Activated naive CD8-positive, alpha-beta T cell treated with anti-CD3 and anti-CD28 coated beads for 36 hours (primary cell): ENCODE measurements at places on chromosomes 1 and 21.

GRCh38 chr1:95278173-95279006, 44.4 kb downstream of the RWDD3 start:
- no peak overlapping the region for H3K4me3 ChIP-seq
- no peaks in the 10 kb centered on the region for H3K4me1 ChIP-seq
- H3K27me3 ChIP-seq, result peaks cover 9% of the 10 kb centered on the region
- H3K36me3 ChIP-seq, result no peaks in the 10 kb centered on the region

DNA sequence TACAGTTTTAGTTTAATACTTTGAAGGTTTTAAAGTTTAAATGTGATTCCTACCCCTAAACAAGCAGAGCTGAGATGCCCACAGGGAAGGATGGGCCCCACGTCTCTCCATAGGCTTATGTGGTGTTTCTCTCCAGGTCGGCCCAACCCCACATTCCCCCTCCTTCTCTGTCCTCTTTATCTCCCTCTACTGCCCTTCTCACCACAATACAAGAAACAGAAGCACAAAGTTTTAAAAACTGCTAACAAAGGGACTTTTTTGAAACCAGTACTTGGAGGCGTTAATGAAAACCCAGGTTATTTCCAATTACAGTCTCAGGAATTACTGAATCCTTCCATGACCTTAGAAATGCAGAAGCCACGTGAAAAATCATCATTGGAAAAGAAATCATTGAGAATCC, 324.0 kb downstream of the NTNG1 start:
- DNase-seq, result no peak
- H3K4me3 ChIP-seq, result no peak overlapping the region
- no peaks in the 10 kb centered on the region for H3K36me3 ChIP-seq
- no peak overlapping the region for H3K27ac ChIP-seq
- no peaks in the 10 kb centered on the region for H3K4me1 ChIP-seq

DNA sequence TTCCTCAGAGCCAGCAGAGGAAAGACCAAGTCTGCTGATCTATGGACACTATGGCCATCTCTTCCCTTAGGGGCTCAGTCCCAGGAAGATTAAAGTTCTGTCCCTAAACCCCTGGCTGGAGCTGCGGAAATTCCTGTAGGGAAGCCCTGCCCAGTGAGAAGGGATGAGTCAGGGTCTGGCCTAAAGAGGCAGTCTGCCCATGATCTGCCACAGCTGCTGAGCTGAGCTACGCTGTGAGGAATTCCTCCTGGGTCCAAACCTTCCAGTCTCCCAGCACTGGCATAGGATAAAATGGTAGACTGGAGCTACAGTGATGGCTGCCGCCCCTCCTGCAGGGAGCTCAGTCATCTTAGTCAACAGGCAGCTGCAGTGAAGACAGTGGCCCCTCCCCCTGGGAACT, 213.7 kb downstream of the BRINP2 start:
- no peak for DNase-seq
- H3K36me3 ChIP-seq, result no peaks in the 10 kb centered on the region

DNA sequence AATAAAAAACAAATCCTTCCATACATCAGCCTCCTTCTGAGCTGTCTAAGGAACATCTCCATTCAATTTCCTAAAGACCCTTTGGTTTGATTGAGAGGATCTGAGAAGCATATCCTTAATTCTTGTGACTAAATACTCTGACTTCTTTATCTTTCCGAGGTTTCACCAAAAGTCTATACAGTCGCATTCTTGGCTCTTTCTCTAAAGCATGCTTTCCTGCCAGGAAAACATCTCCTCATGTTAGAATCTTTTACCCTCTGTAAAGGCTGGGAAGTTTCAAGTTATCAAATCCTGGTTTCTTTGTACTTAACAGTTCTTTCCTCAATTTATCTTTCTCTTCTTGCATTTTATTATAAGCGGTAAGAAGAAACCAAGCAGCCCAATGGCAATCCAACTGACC, 630.4 kb downstream of the PTPRC start:
- DNase-seq, result no peak
- no peaks in the 10 kb centered on the region for H3K27me3 ChIP-seq
- H3K4me1 ChIP-seq, result peaks cover 14% of the 10 kb centered on the region

- H3K36me3 ChIP-seq, result no peaks in the 10 kb centered on the region
- H3K27me3 ChIP-seq, result no peaks in the 10 kb centered on the region
- no peak overlapping the region for H3K27ac ChIP-seq
- H3K4me1 ChIP-seq, result no peaks in the 10 kb centered on the region
These were observed 115.1 kb upstream of the CHODL start for GRCh38 chr21:18129526-18129925.

DNA sequence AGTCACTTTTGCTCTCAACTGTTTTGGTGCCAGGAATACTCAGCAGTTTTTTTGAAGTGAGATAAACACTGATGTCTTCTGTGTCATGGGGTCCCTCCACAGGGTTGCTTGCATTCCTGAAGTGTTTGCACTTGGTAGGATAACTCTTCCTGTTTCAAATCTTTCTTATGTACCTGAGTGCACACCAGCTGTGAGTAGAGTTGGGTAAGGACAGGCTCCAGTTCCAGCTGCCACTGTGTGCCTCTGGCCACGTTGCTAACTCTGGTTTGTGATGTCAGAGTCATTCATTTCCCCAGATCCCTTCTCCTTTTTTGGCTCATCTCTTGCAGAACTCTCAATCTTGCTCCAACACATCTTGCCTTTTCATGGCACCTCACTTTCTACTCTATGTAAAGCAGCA, 356.3 kb upstream of the B3GALT2 start:
- H3K4me3 ChIP-seq, result no peak overlapping the region
- H3K27me3 ChIP-seq, result no peaks in the 10 kb centered on the region
- no peak overlapping the region for H3K27ac ChIP-seq
- peaks cover 35% of the 10 kb centered on the region for H3K4me1 ChIP-seq

DNA sequence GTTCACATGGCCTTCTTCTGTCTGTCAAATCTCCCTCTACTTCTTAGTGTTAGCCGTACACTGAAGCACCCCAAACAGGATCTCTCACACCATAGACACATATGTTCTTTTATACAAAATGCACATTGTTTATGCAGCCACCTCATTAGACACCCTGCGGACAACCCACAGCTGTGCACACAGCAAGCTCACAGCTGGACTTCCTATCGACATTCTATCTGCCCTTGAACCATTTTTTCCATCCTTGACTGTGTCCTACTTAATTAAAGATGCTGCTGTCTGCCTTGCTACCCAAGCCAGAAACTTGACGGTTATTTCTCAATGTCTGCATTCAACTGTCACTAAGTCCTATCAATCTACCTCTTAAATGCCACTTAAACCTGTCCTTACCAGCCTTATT, 3.2 kb upstream of the ZBTB21 start:
- H3K4me1 ChIP-seq, result peaks cover 5% of the 10 kb centered on the region
- peaks cover 5% of the 10 kb centered on the region for H3K27me3 ChIP-seq
- no peak for DNase-seq
- no peak overlapping the region for H3K27ac ChIP-seq
- H3K36me3 ChIP-seq, result peaks cover 7% of the 10 kb centered on the region

DNA sequence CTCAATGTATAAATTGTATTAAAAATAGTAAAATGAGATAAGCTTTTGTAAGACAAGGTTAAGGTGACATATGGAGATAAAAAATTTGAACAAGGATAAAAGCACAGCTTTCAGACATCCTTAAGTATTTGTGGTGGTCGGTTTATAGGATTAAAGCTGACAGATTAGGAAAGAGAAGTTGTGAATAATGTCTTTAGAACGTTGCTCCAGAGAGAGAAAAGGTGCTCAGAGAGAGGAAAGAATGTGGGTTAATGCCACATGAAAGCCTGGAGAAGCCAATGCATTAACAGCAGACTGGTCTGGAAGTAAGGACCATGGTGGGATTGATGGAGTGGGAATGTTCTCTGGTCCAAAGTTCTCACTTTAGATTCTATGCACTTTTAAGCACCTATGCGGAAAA, 44.8 kb downstream of the ATP6V1G3 start:
- H3K27ac ChIP-seq, result no peak overlapping the region
- H3K27me3 ChIP-seq, result no peaks in the 10 kb centered on the region
- peaks cover 13% of the 10 kb centered on the region for H3K4me1 ChIP-seq
- no peak for DNase-seq
- no peak overlapping the region for H3K4me3 ChIP-seq

GRCh38 chr1:235259133-235259778, 68.7 kb downstream of the ARID4B start:
- no peaks in the 10 kb centered on the region for H3K27me3 ChIP-seq
- H3K36me3 ChIP-seq, result peaks cover 11% of the 10 kb centered on the region
- H3K4me1 ChIP-seq, result peaks cover 43% of the 10 kb centered on the region
- peak overlapping the region; percentile 51 for H3K27ac ChIP-seq
- H3K4me3 ChIP-seq, result no peak overlapping the region
- DNase-seq, result no peak

GRCh38 chr1:22767852-22768251, 57.2 kb downstream of the EPHB2 start:
- H3K36me3 ChIP-seq, result no peaks in the 10 kb centered on the region
- H3K4me3 ChIP-seq, result no peak overlapping the region
- no peak overlapping the region for H3K27ac ChIP-seq
- H3K4me1 ChIP-seq, result no peaks in the 10 kb centered on the region
- no peaks in the 10 kb centered on the region for H3K27me3 ChIP-seq
- DNase-seq, result no peak

GRCh38 chr1:193402037-193402436, 215.6 kb upstream of the B3GALT2 start:
- no peak overlapping the region for H3K27ac ChIP-seq
- peaks cover 7% of the 10 kb centered on the region for H3K4me1 ChIP-seq
- no peak for DNase-seq

DNA sequence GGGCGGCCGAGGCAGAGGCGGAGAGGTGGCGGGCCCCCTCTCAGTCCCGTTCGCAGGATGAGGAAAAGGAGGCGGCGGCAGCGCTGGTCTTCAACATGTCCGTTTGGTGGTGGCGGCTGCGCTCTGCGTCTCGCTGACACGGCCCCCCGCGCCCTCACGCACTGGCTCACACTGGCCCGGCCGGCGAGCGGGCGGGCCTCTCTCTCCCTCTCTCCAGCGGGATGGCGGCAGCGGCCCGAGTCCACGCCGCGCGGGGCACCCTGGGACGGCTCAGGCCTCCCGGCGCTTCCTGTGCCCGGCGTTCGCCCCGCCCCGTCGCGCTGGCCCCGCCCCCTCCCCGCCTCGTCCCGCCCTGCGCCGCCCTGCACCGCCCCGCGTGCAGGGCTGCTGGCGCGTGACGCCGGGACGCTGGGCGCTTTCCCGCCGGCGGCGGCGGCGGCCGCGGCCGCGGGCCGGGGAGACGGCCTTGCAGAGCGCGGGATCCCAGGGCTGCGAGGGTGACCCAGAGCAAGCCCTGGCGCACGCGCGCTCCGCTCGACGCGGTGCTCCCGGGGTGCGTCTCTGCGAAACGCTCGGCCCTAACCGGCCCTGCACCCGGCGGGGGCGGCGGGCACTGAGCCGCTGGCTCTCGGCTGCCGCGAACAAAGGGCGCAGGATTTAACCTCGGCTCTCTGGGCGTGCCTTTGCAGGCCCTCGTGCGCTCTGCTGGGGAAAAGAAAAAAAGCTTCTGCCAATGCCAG, at the start of gene SCAF4:
Gene SCAF4, minus strand, starts transcription at position 262 of the 740 bp plus-strand sequence. CDS start 426 bp downstream, outside the sequence.
- H3K4me1 ChIP-seq, result peaks cover 7% of the 10 kb centered on the region
- peaks cover 14% of the 10 kb centered on the region for H3K36me3 ChIP-seq
- H3K27me3 ChIP-seq, result no peaks in the 10 kb centered on the region
- DNase-seq, result peak; percentile 83
- peak within 1 kb of the TSS; percentile 79 for H3K4me3 ChIP-seq

DNA sequence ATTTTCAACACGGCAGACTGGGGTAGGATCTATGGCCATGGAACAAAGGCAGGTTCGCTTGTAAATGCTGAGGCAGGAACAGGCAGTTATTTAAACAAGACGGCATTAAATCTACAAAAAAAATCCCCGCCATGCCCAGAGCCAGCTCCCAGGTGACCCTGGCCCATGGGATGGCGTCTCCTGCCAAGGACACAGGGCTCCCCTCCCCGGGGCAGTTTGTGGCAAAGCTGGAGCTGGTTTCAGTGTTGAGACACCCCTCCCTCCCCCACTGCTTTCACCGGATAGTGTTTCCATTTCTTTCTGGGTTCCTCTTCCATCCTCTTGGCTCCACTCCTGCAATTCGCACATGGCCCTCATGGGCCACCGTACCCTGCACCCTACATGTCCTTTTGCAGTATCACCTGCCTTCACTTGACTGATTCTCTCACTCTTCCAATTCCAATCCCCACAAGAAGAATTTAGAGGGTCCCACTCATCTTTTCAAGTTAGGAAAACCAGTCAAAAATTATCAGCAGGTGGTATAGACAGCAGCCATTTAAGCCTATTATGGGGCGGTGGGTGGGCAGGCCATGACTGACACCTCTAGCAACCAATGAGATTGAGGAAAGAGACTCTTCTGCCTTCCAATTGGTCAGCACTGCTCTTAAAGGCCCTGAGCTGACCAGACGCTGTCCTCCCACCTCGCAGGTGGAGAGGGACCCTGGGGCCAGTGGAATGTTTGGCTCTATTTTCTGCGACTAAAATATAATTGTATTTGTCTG, 52.0 kb downstream of the OLIG1 start:
- no peak for DNase-seq
- H3K4me1 ChIP-seq, result peaks cover 6% of the 10 kb centered on the region
- H3K27ac ChIP-seq, result no peak overlapping the region
- H3K4me3 ChIP-seq, result no peak overlapping the region
- H3K36me3 ChIP-seq, result no peaks in the 10 kb centered on the region
